ENCODE measurements at places on chromosomes 11 and 22.
A peak's percentile ranks its signal among the peaks of the same experiment; 100 is the strongest.

- no peak for DNase-seq
These were observed 27.4 kb upstream of the RDX start for GRCh38 chr11:110323786-110324185.

- DNase-seq, result no peak
These were observed 54.7 kb downstream of the ETS1 start for GRCh38 chr11:128532572-128533091.

DNA sequence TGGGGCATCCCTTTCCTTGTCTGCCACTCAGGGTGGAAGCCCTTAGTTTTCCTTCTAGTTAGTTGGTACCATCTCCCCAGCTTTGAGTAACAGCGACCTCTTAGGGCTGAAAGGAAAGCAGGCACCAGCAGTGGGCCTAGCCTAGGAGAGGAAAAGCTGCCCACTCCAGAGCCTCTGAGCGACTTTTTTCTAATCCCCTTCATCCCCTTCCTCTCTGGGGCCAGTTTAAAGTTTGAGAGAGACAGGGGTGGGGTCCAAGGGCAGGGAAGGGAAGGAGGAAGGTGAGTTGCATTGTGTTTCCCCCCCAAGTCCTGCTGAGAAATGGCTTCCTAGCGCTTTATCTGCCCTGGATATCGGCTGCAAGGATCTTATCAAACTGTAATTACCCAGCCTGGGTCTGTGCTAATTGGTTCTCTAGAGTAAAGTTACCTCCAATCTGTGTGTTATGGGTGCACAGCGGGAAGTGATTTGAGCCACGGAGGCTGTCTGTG lies 573.9 kb upstream of the CADM1 start:
- DNase-seq, result no peak

DNA sequence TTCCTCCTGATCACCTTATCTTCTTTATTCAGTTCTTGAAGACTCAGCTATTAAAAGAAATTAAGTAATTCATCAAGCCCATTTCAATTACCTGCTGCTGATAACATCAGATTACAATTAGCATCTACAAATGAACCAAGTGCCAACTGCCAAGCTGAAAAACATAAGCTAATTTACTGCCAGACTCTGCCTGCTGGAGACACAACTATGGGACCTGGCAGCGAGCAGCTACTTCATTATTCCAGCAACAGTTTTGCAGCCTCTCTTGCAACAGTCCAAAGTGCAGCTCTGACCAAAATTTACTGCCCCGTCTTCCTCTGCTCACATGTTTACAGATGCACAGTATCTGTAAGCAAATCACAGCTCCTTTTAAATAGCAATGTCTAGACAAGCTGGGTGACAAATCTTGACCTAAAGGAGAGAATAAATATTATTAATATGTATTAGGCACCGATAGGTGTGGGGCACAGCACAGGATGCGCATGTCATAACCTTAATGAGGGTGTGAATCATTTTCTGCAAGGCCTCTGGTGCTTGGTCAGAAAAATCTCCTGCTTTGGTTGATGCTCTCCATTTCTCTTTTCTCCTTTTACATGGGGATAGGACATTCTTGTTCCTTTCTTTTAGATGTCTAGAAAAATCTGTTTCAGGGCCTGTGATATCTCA lies 232.2 kb upstream of the PITPNB start:
- no peak for DNase-seq

- no peak for DNase-seq
These were observed 5.2 kb downstream of the GRIK4 start for GRCh38 chr11:120516461-120517389.

- DNase-seq, result peak; percentile 50
These were observed 4.7 kb downstream of the FEN1 start for GRCh38 chr11:61797263-61797944.

DNA sequence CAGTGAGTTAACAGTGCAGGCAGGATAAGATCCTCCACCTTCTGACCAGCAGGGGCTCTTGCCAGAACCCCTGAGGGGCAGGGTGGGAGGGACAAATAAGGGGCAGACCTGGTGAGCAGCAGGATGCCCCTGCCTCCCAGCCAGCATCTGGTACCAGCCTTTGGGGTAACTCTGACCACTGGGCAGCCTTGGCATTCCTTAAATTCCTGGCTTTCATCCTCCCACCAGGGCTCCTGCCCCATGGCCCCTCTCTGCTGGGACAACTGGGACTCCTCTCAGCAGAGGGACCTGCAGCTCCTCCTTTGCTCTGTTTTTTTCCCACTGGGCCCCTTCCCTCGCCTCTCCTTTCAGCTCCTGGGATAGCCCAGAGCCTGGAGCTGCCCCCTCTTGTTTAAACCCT lies 98.0 kb upstream of the CD82 start:
- DNase-seq, result no peak

GRCh38 chr11:2449548-2450320 lies 4.9 kb downstream of the KCNQ1 start:
- no peak for DNase-seq

- DNase-seq, result no peak
These were observed 40.3 kb upstream of the DMC1 start for GRCh38 chr22:38610234-38610633.

DNA sequence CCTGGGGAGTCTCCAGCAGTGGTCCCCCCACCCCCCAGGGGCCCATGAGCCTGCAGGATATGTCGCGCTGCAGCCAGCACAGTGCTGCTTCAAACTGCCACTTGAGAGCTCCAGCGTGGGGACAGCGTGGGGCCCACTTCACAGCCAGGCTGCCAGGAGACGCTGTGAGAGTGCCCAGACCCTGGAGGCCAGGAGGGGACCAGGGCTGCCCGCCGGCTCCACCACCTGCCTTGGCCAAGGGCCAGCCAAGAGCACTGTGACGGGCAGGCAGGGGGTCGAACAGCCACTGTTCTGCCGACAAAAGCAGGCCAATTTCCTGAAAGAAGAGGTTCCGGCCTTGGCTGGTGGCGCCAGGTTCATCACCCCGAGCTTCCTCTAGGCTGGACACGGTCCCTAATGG lies 60.2 kb downstream of the FLRT1 start:
- DNase-seq, result no peak

GRCh38 chr11:94739331-94739730 lies 28.8 kb upstream of the AMOTL1 start:
- no peak for DNase-seq

DNA sequence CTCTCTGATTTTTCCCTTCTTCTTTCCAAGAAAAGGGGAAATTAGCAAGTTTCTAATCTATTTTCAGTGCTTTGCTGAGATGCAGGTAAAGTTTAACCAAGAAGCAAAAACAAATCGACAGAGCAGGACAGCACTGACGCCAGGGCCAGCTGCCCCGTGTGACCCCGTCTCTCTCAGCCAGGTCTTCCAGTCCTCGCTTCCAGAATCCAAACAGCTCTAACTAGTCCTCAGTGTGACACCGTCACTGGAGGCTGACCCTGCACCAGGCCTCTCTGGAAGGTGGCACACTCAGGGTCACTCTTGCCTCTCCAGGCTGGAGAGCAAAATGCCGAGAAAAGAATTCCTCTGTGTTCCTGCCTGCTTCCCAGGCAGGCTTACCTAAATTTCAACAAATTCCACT lies 44.8 kb downstream of the SHANK2 start:
- no peak for DNase-seq

GRCh38 chr11:66987924-66988637 lies 13.0 kb downstream of the C11orf86 start:
- DNase-seq, result no peak

DNA sequence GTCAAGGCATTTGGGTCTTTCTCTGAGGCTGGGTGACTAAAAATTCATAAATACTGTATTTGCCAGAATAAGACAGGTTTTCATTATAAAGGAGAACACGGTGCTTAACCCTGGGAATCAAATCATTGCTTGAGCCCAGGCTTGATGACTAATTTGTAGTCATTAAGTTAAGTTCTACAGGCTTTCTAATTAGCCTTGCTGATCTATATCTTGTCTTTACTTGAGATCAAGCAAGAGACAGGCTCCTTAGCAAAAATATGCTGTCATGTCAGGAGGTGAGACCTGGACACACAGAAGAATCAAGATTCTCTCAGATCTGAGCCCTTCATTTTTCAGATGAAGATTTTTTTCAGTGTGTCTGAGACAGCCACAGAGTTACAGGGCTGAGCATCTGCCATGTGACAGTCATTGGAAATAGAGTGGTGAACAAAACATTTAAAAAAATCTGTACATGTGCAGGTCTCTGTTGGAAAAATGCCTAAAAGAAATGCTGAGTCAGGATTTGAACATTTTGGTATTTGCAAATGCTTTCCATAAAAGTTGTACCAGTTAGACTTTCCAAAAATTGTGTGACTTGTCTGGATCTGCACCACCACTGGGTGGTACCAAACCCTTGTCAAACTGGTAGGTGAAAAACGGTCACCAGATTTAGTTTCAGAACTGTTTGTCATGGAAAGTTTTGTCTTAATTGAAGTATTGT lies 14.6 kb downstream of the ACAT1 start:
- no peak for DNase-seq

- DNase-seq, result peak; percentile 40
These were observed 26.9 kb downstream of the PICALM start for GRCh38 chr11:86041975-86042378.

GRCh38 chr11:20055312-20055711 lies 105.0 kb downstream of the DBX1 start:
- DNase-seq, result no peak

DNA sequence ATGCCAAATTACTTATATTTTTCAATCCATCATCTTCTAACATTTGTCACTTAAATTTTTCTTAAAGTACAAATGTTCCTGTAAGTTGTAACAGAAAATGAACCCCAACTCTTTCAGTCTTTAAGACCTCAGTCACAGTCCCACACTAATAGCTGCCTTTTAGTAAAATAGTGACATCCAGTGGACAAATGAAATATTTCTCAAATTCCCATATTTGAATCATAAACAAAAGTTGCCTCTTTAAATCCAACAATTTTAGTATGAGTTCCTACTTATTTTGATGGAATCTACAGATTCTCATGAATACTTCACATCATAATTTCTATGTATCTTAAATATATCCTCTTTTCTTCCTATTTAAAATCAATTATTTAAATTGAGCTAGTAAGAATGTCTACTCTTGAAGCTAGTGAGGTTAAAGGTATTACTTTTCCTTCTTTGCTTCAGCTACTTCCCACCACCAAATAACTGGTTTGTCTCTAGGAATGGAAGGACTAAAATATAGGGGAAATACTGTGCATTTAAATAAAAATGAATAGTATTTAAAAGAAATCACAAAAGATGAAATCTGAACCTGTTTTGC lies 9.2 kb downstream of the LIN7C start:
- DNase-seq, result no peak

GRCh38 chr11:95584180-95584579 lies 205.4 kb downstream of the FAM76B start:
- no peak for DNase-seq

- no peak for DNase-seq
These were observed 72.7 kb downstream of the BRD1 start for GRCh38 chr22:49754696-49755630.

DNA sequence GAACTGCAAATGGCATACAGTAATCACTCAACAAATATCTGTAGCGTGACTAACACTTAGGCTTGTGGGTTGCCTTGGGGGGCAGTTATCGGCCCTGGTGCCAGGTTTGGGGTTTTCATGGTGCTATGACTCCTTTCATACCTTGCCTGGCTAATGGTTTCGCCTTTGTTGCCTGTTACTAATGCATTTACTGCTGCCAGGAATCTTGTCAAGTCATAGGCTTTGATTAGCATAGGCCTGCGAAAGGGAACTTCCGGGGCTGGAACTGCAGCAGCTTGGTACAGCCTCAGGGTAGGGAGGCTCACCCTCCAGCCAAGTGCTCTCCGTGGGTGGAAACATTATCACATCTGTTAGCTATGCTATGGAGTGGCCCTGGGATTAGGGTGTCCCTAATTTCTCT lies 13.2 kb downstream of the SLC25A18 start:
- no peak for DNase-seq

- no peak for DNase-seq
These were observed 124.1 kb upstream of the CSNK2A3 start for GRCh38 chr11:11476971-11477645.

GRCh38 chr11:114239753-114240161 lies 56.4 kb upstream of the NNMT start:
- no peak for DNase-seq

- no peak for DNase-seq
These were observed 1046.3 kb downstream of the BRD1 start for GRCh38 chr22:48781391-48781790.

- no peak for DNase-seq
These were observed 14.0 kb upstream of the ARHGAP42 start for GRCh38 chr11:100673063-100673462.

- no peak for DNase-seq
These were observed 54.1 kb downstream of the CELSR1 start for GRCh38 chr22:46483353-46483752.

- no peak for DNase-seq
These were observed 52.0 kb downstream of the ARFGAP2 start for GRCh38 chr11:47124675-47125074.

DNA sequence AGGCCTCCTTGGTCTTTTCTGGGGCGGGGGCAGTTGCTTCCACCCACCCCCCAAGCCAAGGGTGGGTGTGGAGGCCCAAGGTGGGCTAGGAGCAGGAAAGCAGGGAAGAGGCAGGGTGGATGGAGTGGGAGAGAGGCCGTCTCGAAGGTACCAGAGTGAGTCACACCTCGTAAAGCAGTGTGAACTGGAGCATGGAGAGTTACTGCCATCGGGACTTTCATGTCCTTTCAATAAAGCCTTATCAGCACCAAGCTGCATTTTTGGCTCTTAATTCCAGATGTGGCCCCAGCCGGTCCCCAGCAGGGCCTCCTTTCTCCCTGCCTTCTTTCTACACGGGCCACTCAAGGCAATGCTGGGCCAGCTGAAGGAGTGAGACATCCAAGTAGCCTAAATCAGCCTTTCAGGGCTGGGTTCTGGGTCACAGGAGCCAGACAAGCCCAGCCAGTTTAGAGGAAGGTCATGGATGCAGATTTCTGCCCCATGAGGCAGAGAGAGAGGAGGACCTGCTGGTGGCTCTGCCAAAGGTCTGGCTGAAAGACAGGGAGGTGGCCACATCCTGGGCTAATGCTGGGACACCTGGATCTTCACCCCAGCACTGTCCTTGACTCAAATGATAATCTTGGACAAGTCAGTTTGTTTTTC lies 59.0 kb upstream of the CD82 start:
- no peak for DNase-seq

- no peak for DNase-seq
These were observed 631 bp upstream of the SNX19 start for GRCh38 chr11:130916910-130917309.

GRCh38 chr11:131418189-131418588 lies 47.8 kb downstream of the NTM start:
- no peak for DNase-seq

DNA sequence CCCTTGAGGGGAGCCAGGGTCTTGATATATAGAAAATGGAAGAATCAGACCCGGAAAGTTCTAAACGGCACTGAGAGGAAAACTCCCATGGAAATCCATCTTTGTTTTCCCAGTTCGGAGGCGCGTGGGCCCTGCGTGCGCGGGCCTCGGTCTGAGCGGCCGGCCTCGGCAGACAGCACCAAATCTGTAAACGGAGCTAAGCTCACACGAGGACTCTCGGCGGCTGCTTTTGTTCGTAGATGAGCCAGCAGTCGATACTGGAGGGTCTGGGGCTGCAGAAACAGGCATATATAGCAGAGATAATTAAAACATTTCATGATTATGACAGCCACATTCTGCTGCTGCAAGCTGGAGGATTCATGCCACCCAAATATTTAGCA lies 68.5 kb upstream of the PPARA start:
- no peak for DNase-seq
